IPS DF 19.7 (cell line): ENCODE measurements at places on chromosomes 7 and 10.

- DNase-seq = no peak
These were observed 35.0 kb downstream of the CNNM1 start for GRCh38 chr10:99364125-99364524.

- no peak for DNase-seq
These were observed 344.3 kb downstream of the GATA3 start for GRCh38 chr10:8398771-8399170.

DNA sequence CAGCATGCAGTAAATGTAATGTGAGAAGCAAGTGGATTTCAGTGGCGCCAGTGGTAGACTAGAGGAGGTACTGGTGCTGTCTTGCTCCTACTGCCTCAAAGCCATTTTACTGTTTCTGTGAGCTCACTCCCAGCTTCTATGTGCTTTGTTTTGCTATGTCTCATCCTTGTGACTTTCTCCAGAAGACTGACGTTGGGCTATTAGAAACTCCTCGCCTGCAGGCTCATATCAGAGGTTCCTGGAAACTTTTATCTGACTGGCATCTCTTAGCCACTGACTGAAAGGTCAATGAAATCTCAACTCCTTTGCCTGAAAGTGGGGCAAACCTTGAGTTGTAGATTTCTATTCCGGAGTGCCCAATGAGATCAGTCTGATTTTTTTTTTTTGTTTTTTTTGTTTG, 66.4 kb upstream of the SORCS1 start:
- DNase-seq = no peak

- DNase-seq = no peak
These were observed 3.0 kb downstream of the RET start for GRCh38 chr10:43079856-43080255.
